ENCODE measurements at places on chromosomes 11 and 22. TPM values are rescaled to one million over a fixed set of nuclear protein-coding genes. Genes with fewer than 3 reads are reported as not detected.
A peak's percentile ranks its signal among the peaks of the same experiment; 100 is the strongest.

DNA sequence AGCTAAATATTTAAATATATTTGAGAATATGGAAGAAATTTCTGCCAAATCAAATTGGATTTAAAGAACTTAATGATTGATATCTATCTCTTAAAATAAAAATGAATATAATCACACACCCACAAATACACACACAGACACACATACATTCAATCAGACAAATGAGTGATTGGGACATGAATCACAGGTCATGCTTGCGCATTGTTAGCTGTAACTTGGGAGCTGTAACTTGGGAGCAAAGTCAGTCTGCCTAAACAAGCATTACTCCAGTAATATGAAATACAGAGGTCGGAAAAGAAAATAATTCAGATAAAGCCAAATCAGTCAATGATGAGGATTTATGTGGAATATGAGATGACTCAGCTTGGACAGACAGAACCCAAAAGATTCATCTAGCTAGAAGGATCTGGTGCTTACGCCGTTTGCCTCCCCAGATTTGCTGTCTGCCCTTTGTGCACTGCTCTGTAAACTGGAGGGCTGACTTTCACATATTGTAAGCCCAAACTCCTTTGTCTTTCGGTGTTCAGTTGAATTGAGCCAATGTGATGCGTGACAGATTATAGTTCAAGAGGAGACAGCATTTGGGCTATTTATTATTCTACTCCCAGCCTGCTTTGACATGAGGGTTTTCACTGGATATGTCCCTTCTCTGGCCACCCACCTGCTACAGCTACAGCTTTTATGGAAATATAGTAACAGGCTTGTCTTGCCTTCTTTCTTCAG, 1.6 kb downstream of the OR56B1 start:
- DNase-seq, result no peak

- no peak for DNase-seq
Observed at GRCh38 chr22:44963832-44964721, 45.7 kb downstream of the PHF21B start.

DNA sequence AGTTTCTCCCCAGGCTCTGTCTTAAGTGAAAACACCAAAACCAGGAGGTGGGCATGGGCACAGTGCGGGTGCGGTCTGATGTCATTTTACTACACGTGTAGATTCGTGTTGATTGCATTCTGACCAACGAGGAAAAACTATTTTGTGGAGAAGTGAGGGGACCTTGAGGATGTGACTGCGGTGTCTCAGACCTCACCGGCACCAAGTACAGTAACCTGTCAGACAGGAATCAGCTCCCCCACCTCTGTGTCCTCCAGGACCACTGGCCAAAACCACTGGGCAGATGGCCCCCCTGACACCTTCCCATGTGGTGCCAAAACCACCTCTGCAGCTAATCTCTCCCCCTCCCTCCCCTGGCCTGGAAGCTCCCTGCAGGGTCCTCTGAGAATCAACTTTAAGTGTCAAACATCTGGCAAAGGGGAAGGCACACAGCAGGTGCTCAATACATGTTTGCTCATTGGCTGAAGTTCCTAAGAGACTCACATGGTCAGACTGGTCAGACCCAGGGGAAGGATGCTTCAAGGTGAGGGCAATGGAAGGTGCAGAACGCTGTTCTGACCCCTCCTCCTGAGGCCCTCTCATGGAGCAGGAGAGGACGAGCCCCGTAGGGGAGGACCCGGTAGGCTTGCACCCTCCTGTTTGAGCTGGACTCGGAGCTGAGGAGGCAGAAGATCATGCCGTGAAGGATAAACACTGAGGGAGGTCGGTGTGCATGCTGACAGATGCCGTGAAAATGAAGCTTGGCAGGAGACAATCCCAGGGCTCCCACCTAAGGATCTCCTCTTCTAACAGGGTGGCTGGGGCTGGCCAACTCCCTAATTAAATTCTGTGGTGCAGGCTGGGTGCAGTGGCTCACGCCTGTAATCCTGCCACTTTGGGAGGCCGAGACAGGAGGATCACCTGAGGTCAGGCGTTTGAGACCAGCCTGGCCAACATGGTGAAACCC, 129.9 kb downstream of the MPPED1 start:
- no peak for DNase-seq

DNA sequence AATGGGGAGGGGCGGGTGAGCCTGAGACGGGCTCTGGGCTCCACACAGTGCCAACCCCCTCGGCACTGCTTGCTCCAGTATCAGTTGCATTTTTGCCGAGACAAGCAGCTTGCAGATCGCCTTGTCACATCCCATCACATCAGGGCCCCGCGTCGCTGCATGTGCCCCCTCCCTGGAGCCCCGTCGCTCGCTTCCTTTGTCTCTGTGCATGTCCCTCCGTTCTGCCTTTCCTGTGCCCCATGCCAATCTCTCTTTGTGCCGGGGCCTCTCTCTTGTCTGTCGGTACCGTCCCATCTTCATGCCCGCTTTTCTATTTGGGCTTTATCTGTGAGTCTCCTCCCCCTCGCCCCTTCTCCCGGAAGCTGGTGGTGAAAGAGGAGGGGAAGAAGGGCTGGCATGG, 202.2 kb downstream of the CEP164 start:
- DNase-seq, result no peak

- DNase-seq, result no peak
Observed at GRCh38 chr11:104699981-104700380, 198.3 kb downstream of the CASP12 start.

- no peak for DNase-seq
Observed at GRCh38 chr11:65637794-65638419, at the start of gene SIPA1. SIPA1 (plus strand) TSS chr11:65638101; CDS start chr11:65640922, 2,821 bp downstream.

Gene FADS2
- 315 TPM for total RNA-seq

DNA sequence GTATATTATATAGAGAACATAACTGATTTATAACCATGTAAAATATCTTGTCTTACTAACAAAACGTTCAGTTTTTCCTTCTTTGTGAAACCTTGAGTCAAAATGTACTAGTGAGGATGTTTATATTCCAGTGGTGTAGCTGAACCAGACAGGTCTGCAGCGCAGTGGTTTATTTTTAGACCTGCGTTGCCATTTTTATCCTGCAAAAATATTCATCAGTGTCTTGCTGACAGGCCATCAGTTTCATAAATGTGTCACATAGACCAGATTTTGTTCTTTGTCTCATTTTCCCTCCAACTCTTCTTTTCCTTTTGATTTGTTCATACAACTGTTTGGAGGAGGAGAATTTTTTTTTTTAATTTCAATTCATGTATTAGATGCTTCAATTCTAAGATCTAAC, 43.1 kb downstream of the HSD17B12 start:
- DNase-seq, result no peak

GRCh38 chr11:134882141-134882540, 470.1 kb upstream of the B3GAT1 start:
- DNase-seq, result no peak

DNA sequence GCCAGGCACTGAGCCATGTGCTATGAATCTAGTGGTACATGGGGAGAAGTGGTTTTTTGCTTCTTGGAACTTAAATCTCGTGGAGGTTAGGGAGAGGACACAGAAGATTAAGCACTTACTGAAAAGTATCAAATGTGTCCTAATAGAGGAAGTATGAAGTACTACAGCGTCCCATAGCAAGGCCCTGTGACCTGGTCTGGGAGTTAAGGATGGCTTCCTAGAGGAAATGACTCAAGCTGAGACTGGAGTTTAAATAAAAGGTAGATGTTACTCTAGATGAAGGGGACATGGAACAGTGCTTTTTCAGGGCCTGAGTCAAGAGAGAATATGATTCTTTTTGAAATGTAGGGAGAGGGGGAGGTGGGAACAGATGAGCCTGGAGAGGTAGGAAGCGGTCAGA, 202.9 kb downstream of the GRIK4 start:
- no peak for DNase-seq

DNA sequence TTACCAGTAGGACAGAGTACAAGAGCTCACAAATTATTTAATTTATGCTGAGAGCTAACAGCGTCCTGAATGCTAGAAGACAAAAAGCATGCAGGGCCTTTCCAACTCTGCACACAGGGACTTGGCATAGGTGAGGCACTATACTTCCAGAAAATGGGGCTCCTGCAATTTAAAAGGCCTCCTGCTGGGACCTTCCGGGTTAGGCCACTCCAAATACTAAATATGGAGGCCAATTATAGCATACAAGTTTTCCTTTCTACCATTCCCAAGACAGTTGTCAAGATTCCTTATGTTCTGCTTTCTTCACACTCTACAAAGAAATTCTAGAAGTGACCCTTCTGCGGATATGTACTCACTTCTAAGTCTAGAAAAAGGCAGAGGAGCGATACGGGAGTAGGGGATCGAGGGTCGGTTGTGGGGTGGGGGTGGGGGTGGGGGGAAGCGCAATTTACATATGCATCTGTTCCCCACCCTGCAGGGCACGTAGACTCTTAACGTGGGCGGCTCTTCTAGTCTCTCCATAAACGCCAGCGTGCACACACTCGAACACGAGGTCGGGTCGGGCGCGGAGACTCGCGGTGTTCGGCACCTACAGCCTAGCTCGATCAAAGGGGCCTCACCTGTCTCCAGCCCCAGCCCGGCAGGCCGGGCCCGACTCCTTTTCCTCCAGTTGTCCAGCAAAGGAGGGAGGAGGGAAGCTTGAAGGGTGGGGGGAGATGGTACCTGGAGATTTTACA, 728 bp downstream of the DCUN1D5 start:
- peak; percentile 86 for DNase-seq

GRCh38 chr11:127103586-127104388, 103.2 kb upstream of the KIRREL3 start:
- no peak for DNase-seq

Gene MMP8
- total RNA-seq, result not detected

- DNase-seq, result no peak
Observed at GRCh38 chr22:19579880-19580279, 55.7 kb upstream of the CLDN5 start.

Gene NPAS4
- 1.2 TPM for total RNA-seq

Gene PPFIA1
- 62.6 TPM for total RNA-seq

Measured in chondrocyte (in vitro differentiated cells).